T-cell (primary cell): ENCODE measurements at places on chromosomes 13 and 19. TPM values are rescaled to one million over a fixed set of nuclear protein-coding genes. Genes with fewer than 3 reads are reported as not detected.

CYP4F2 gene
- not detected for total RNA-seq

CEACAM7 gene
- not detected for total RNA-seq

NCR1 gene
- total RNA-seq = 16.2 TPM

DNA sequence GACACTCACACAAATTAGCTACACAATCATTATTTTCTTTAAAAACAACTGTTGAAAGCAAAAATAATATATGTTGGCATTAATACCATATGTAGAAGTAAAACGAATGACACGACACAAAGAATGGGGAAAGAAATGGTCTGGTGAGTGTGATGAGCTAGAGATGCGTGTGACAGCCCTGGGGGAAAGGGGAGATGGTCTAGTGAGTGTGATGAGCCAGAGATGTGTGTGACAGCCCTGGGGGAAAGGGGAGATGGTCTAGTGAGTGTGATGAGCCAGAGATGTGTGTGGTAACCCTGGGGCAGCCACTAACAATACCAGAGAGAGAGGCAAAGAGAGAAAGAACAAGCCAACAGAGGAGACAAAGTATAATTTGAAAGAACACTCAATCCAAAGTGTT, 22.3 kb upstream of the LAMP1 start:
- DNase-seq = no peak

DNA sequence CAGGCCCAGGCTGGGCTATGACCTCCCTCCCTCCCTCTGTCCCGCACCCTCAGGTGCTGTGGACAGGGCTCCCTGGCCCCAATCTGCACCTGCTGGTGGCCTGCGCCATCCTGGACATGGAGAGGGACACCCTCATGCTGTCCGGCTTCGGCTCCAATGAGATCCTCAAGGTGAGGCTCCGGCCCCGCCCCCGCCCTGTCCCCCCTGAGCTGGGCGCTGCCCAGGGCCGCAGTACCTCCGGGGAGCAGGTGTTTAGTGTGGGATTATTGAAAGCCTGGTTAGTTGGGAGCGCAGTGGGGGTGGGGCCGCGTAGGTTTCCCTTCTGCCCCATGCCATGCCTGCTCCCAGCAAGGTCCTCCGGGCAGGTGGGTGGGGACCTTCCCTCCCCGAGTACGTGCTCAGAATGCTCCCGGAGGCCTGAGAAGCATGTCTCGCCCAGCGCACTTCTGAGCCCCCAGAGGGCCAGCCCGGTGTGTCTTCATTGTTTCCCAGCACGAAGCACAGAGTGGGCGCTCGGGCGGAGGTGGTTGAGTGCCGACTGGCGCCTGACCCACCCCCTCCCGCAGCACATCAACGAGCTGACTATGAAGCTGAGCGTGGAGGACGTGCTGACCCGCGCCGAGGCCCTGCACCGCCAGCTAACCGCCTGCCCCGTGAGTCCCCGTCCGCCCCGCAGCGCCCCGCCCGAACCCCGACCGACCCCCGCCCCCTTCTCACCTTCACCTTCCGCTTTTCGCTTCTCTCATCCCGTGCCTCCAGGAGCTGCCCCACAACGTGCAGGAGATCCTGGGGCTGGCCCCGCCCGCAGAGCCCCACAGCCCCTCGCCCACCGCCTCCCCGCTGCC, 8.8 kb downstream of the IL4I1 start:
- no peak for DNase-seq

DNA sequence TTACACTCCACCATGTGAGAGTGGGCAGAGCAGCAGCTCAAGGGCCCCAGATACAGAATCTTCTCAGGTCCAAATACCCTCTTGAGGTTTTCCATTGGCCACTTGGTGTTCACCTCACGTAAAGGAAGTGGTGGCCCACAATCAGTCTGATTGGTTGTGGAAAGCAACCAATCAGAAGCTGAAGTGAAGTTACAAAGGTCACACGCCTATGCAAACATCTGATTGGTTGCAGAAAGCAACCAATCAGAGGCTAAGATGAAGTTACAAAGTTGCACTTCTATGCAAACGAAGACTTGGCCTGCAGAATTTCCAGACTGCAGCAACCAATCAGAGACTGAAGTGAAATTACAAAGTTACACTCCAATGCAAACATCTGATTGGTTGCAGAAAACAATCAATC, 14.3 kb upstream of the TM9SF2 start:
- no peak for DNase-seq

GRCh38 chr13:45878966-45879365, 27.4 kb upstream of the SIAH3 start:
- DNase-seq = no peak

DNA sequence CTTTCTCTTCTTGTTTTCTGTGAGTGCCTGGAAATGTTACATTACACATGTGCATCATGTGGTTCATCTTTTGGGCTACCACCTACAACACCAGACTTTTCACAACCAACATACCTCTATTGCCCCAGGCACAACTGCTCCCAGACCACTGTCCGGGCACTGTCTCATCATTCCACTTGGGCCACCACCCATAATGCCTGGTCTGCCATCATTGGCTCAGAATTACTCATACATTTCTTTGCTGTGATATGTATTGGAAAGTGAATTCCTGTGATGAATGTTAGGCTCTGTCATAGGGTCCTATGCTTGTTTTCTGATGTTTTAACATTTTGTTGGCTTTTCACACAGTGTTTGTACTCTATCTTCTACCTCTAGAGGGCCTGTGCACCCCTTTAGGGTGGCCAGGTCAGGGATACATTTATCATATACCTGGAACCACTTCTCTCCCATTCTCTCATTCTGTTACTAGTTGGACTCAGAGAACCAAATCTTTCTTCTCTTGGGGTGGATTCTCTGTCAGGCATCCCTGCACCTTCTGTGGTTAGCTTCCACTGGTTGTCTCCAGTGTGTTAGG, 172.8 kb downstream of the NHLRC3 start:
- DNase-seq = no peak

GRCh38 chr13:99864627-99864990, 107.0 kb downstream of the ZIC5 start:
- no peak for DNase-seq

GRCh38 chr13:99894840-99895443, 76.6 kb downstream of the ZIC5 start:
- no peak for DNase-seq

DNA sequence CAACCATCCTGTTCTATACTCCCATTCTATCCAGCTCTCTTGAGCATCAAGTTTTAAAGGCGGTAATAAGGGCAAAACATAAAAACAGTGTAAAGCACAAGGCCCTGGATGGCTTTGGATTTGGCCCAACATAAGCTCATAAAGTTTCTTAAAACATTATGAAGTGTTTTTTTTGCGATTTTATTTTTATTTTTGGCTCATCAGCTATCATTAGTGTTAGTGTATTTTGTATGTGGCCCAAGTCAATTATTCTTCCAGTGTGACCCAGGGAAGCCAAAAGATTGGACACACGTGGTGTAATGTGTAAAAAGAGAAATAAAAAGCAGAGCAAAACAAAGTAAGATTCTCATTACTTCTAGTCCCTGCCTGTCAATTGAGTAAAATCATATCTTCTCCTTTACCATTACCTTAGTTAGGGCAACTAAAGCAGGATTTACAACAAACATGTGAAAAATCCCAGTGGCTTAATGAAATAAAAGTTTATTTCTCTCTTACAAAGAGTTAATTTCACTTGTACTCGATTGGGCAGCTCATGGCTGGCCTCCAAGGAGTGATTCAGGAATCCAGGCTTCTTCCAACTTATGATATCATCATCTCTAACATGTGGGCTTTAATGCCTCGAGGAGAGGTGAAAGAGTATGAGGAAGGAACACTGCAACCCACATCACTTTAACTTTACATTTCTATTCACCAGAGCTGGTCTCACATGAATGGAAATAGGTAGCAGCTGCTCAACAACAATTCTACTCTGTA, 725.2 kb upstream of the SLITRK1 start:
- DNase-seq = no peak

GRCh38 chr13:113616281-113616906, 31.8 kb downstream of the TFDP1 start:
- no peak for DNase-seq

GRCh38 chr13:43272851-43273250, 249.5 kb downstream of the DNAJC15 start:
- DNase-seq = no peak

DNA sequence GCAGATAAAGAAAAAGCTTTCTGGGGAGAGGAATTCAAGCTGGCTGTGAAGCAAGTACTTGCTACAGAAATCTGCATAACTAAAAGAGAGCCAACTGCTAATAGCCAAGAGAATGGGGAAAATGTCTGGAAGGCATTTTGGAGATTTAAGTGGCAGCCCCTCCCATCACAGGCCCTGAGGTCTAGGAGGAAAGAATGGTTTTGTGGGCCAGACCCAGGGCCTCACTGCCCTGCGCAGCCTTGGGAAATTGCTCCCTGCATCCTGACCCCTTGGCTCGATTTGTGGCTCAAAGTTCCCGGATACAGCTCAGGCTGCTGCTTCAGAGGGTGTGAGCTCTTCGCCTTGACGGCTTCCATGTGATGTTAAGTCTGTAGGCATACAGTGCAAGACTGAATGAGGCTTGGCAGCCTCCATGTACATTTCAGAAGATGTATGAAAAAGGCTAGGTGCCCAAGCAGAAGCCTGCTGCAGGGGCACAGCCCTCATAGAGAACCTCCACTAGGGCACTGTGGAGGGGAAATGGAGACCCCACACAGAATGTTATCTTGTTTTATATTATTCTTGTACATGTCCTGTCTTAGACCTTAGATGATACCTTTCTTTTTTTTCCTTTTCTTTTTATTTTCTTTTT, 34.4 kb downstream of the MZT1 start:
- DNase-seq = no peak

GRCh38 chr13:30805603-30806011, 70.3 kb downstream of the ALOX5AP start:
- DNase-seq = no peak

DNA sequence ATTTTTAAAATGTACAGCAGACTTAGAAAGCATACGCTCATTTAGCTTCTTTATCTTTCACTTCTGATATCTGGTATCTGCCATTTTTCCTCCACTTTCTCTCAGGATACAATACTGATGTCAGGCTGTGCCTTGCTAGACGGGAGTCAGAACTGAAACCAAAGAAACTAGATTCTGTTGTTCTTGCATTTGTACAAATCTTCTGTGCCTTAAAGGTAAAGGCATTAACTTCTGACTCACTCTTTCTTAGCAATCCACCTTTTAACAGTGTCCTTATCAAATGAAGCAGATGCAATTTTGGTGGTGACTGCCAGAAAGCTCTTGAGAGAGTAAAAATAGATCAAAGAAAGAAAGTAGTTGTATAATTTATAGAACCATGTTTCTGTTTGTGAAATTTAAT, 370.4 kb downstream of the PCDH20 start:
- DNase-seq = no peak

GRCh38 chr13:27613628-27614027, 6.7 kb downstream of the LNX2 start:
- no peak for DNase-seq

DNA sequence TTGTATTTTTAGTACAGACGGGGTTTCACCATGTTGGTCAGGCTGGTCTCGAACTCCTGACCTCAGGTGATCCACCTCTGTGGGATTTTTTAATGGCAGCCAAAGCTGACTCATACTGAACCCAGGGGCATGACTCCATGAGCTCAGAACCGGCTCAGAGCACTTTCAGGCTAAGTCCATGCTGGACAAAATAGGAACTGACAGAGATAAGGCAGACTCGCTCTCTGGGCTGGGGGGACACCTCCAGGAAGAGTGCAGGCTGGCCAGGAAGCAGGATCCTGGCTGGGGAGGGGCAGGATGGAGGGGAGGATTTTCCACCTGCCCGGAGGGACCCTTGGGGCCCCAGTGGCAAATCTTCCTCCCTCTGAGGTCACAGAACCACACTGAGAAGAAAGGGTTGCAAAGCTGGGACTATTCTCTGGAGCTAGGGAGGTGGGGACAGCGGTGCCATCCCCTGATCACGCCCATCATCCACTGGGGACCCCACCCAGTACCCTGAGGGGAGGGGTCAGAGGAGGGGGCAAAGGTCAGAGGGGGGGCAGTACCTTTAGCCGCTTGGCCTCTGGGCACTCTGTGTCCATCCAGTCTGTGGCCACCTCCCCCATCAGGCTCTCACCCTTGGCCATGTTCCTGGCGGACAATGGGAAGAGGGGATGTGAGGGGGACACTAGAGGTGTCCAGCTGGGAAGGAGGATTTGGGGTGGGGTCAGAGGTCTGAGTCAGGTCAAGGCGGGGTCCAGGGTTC, 31.1 kb downstream of the NOTCH3 start:
- DNase-seq = no peak

GRCh38 chr19:32830231-32831014, 39.1 kb downstream of the SLC7A9 start:
- DNase-seq = no peak

DNA sequence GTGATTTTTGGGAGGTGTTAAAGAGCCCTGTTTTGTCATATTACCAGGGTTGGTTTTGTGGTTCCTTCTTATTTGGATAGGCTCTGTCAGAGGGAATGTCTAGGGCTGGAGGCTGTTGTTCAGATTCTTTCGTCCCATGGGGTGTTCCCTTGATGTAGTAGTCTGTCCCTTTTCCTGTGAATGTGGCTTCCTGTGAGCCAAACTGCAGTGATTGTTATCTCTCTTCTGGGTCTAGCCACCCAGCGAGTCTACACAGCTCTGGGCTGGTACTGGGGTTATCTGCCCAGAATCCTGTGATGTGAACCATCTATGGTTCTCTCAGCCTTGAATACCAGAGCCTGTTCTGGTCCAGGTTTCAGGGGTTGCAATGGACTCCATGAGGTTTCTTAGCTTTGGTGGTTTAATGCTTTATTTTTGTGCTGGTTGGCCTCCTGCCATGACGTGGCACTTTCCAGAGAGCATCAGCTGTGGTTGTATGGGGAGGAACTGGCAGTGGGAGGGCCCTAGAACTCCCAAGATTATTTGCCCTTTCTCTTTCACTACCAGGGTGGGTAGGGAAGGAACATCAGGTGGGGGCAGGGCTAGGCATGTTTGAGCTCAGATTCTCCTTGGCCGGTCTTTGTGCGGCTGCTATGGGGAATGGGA, 78.8 kb downstream of the SPRY2 start:
- DNase-seq = no peak

DNA sequence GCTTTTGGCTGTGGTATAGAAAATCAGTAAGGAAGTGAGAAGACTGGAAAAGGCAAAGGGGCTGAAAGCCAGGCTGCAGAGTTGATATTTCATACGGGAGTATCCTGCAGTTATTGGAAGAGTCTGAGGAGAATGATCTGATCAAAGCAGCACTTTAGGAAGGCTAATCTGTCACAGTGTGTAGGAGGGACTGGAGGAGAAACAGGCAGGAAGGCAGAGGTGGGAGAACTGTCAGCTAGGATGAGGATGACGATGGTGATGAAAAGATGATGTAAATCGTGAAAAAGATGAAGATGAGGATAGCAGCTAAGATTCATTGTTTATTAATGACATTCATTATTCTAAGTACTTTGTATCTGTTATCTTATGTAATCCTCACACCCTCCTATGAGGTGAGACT, 123.0 kb downstream of the DNAJC15 start:
- DNase-seq = no peak

GRCh38 chr13:32117001-32117400, 85.4 kb downstream of the FRY start:
- no peak for DNase-seq

DNA sequence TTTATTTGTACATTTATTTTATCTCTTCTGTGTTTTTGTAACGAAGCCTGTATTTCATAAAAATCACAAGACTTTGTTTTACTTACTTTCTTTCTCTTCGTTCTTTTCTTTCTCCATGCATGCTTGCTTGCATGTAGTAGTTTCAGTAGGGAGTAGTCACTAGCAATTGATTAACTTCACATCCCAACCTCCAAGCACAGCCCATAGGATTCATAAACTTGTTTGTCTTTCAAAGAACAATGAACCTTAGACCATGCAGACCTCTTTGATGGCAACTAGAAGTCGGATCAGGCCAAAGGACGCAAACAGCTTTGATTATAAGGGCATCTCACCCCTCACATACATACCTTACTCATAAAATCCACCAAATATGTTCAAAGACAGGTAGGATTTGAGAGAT, 3.1 kb upstream of the PRR20A start:
- no peak for DNase-seq
